M059J (cell line): ENCODE measurements at places on chromosomes 12 and 14. TPM values are rescaled to one million over a fixed set of nuclear protein-coding genes. Genes with fewer than 3 reads are reported as not detected.

AKAP3 gene
- total RNA-seq = 1.1 and 2.0 TPM in 2 replicates

A2ML1 gene
- total RNA-seq = not detected in 2 replicates

CCDC38 gene
- not detected in 2 replicates for total RNA-seq

KRT7 gene
- total RNA-seq = 3.0 and 8.4 TPM in 2 replicates

ACOT4 gene
- total RNA-seq = 0.15 TPM in 1 of 2 replicates, not detected in the other

USP15 gene
- total RNA-seq = 29.2 and 37.3 TPM in 2 replicates

GNG2 gene
- total RNA-seq = 13.9 and 14.7 TPM in 2 replicates

PLCZ1 gene
- not detected in 2 replicates for total RNA-seq

LRTM2 gene
- 0.07 TPM in 1 of 2 replicates, not detected in the other for total RNA-seq

MYO1A gene
- total RNA-seq = not detected in 2 replicates

GRCh38 chr12:2451497-2451896 is 343.3 kb upstream of the FKBP4 start:
- no peak for DNase-seq

DNA sequence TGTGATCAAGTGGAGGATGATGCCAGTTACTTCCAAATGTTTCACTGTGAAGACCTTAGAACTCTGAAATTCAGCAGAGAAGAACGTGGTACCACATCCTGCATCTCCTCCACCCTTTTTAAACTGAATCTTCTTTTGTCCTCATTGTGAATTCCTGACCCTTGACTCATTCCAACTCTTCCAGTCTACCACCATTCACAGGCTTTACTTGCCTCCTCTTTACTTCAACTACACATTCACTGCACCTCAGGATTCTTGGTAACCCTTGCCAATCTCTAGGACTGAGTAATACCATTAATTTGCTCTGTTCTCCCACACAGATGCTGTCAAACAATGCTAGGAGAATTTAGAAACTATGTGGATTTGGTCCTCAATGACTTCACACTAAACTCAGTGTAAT is 37.3 kb downstream of the PPP1R12A start:
- peak; percentile 98 for DNase-seq

- DNase-seq = peak; percentile 94
Observed at GRCh38 chr12:19946550-19946949, 421.8 kb upstream of the PDE3A start.

DNA sequence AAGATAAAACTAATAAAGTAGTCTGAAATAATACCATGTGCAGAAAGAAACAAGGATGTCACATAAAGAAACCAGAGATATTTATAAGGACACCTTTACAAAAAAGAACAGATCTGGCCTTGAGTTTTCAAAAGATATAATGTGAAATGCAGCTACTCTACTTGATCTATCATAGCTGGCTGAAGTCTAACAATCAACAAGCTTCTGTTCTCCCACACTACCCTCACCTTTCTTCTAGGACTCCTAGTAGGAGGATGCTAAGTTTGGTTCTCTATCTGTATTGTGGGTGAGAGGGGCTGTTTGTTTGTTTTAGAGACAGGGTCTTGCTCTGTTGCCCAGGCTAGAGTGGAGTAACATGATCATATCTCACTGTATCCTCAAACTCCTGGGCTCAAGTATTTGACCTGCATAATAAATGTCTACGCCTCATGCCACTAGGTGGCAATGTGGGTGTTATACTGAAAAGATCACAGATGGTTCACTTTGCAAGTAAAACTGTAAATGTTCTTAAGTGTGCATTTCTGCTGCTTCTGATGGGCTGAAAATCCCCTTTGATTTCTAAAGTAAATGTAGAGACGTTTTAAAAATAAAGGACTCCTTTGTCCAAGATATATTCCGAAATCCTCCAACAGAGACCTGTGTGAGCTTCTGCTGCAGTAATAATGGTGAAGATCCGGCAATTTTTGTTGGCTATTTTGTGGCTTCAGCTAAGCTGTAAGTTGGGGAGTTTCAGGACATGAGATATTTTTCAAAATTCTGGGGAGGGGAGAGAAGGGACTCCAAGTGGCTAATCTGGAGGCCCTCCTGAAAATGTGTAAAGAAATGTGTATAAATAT is 269.3 kb downstream of the DAD1 start:
- peak; percentile 64 for DNase-seq

DNA sequence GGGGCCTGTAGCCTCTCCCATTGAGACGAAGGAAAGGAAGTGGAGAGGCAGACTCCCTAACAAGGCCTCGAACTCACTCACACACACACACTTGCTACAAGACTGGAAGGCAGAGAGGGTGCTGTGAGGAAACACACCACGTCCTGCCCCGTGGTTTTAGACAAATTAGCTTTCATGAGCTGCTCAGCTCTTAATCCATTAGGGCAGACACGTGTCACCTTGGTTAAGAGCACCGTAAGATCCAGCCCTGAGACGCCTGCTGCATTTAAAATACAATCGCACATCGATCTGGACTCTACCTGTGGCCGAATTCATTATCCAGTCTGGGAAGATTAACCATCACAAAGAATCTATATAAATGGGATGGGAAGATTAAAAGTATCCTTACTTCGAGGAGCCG is 72.0 kb downstream of the RIMBP2 start:
- DNase-seq = no peak

DNA sequence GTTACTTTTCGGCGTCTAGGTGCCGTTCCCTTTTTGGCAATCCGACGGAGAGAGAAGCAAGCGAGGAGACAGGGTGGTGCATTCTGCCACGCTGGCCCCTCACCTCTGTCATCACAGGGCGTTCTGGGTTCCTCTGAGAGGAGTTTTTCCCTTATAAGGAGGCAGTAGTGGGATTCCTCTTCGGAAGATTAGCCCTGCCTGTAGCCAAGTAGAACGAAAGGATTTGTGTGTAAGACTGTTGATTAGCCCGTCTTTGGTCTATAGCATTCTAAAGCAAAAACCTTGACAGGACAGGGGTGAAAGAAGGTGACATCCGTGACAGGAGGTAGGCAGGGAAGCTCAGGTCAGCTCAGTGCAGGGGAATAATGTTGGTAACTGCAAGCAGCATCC is 9.1 kb upstream of the NEMF start:
- DNase-seq = peak; percentile 82

GRCh38 chr14:24133735-24134134 is 2.3 kb upstream of the PSME1 start:
- DNase-seq = no peak

DNA sequence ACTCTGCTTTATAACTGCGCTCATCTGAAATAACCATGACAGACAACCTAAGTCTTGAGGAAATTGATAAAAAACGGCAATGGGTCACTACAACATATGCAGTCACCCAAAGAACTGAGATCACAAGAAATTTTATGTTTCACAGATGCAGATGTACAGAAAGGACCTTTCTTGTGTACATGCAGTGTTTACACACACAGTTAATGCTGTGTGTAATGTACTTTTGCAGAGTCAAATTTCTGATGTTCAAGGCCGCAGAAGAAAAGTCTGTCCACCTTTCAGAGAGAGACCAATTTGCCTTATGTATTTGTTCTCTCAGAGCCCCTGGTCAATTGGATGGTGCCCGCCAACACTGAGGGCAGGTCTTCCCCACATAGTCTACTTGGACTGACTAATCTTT is 23.0 kb upstream of the TBK1 start:
- DNase-seq = no peak

- peak; percentile 45 for DNase-seq
Observed at GRCh38 chr12:7269273-7269672, 34.6 kb upstream of the ACSM4 start.

GRCh38 chr14:32932302-32932913 is 6.3 kb upstream of the NPAS3 start:
- no peak for DNase-seq

GRCh38 chr14:103741876-103742275 is 26.3 kb downstream of the ZFYVE21 start:
- DNase-seq = no peak
